K562 (cell line): ENCODE measurements at places on chromosomes 11 and 22. TPM values are rescaled to one million over a fixed set of nuclear protein-coding genes. Genes with fewer than 3 reads are reported as not detected.

DNA sequence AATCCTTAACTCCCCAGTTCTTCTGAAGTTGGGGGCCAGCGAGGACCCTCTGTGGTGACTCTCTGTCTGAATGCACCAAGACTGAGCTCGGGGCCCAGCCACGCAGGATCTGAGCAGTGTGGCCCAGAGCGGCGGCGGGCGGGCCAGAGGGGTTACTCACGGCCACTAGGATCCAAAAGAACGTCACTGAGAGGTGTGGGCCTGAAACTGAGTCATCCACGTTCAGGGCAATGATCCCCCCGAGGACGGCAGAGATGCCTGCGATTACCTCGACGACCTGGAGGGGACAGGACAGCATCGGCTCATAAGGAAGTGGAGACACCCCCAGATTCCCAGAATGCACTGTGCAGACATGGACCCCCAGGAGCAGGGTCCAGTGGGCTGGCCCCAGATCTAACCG, 11.2 kb downstream of the MLC1 start:
- no peak for DNase-seq

- peak; percentile 12 for DNase-seq
These were observed 346 bp downstream of the PPFIBP2 start for GRCh38 chr11:7514099-7514591.

DNA sequence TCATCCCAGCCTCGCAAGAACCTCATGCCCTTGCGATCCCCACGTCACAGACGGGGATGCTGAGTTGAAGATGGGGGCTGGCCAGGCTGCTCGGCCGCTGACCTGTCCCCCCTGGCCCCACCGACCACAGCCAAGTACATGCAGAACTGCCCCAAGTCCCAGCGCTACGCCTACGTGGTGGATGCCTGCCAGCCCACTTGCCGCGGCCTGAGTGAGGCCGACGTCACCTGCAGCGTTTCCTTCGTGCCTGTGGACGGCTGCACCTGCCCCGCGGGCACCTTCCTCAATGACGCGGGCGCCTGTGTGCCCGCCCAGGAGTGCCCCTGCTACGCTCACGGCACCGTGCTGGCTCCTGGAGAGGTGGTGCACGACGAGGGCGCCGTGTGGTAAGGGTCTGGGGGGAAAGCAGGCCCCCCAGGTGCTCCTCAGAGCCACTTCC, 10.0 kb downstream of the MUC5B start:
- no peak for DNase-seq

GRCh38 chr11:13054278-13054677, 45.2 kb downstream of the RASSF10 start:
- DNase-seq = no peak

DNA sequence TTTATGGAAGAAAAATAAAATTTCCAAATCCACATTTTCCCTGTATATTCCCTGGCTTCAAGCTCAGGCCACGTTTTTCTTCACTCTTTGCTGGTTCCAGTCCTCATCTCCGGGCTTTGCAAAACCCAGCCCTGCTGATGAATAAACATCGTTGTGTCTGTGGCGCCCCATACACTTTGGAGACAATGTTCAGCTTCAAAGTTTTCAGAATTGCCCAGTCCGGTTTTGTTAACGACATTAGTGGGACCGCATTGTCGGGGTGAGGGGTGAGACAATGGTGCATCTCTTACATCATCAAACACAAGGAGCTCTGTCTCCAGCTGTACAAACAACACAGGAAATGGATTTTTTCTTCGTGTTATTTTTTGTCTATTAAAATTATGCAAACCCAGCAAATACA, 53.4 kb upstream of the HTATIP2 start:
- DNase-seq = no peak

DNA sequence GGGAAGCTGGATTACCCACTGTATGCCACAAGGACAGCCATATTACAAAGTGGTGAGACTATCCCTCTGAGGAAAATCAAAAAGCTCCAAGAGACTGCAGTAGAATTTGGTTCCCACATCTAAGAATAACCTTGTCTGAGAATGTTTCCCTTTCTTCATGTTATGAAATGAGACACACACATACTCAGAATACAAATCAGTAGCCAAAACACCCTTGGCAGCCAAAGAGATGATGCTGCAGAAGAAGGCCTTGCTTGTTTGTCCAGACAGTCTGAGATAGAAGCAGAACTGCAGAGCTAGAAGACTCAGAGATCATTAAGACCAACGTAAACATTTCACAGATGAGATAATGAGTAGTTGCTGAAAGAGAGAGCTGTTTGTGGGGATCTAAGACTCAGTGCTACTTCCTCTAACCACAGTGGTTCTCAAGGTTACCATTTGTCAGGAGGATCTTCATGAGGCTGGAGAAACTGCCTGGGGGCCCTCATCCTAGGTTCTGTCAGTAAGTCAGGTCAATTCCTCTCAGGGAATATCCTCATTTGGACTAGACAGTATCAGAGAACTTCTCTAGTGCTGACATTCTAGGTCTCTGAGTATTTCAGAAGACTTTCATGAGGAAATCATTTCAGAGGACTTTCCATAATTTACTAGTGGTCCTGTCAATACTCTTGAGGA, 38.9 kb downstream of the RELT start:
- no peak for DNase-seq

DNA sequence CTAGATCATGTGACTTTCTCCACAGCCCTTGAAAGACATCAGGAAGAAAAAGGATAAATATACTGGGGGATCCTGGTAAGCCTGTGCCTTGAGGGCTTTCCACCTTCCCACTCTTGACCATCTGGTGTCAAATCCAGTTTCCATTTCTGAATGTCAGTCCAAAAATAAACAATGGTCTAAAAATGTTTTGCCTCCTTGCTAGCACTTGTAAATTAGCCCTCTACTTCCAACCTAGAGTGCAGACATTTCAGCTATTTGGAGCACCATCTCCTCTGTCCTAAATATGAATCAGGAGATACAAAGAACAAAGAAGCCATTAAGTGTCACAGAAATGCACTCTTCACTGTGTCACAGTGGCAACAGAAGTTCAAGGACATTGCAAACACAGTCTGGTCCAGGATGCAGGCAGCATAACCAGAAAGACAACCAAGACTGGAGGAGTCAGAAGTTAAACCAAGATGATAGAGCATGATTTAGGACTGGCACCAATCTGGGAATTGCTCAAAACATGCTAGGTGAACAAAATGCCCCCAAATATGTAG, 88.1 kb downstream of the CCDC34 start:
- no peak for DNase-seq

DNA sequence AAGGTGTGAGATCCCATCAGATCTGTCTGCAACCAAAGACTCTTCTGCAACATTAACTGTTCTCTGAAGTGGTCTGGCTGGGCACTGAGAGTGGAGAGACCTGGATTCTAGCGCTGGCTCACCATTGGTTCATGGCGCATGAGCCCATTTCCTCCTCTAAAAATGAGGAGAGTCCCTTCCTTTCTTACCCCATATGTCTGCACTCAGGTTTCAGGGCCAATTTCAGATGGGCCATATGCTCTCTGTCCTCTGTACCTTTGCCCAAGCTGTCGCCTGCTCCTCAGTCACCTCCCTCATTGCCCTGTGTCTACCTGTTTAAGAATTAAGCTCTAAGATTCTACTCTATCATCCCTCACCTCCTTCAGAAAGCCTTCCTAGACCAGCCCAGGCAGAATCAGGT, 484.7 kb downstream of the INSC start:
- no peak for DNase-seq

DNA sequence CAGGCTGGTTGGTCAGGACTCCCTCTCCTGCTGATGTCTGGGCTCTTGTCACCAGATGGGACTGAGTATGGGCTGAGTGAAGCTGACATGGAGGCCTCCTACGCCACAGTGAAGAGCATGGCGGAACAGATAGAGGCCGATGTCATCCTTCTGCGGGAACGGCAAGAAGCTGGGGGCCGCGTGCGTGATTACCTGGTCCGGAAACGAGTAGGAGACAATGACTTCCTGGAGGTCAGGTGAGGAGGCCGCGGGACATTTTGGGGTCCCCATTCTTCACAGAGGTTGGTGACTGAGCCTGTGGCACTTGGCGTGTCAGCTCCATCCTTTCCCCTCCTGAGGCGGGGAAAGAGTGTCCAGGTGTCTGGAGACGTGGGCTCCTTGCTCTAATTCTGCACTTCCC, 10.1 kb downstream of the GTPBP1 start:
- DNase-seq = no peak

PHOX2A gene
- polyA plus RNA-seq = not detected in 2 replicates

OR52A1 gene
- polyA plus RNA-seq = not detected in 2 replicates

POU2AF2 gene
- polyA plus RNA-seq = not detected in 2 replicates

FDXACB1 gene
- 3.2 and 3.9 TPM in 2 replicates for polyA plus RNA-seq
